Hematopoietic multipotent progenitor cell treated with erythropoietin and hydrocortisone succinate and interleukin-3 and kit ligand, for 4 days (in vitro differentiated cells): ENCODE measurements at places on chromosomes 16 and 17.

DNA sequence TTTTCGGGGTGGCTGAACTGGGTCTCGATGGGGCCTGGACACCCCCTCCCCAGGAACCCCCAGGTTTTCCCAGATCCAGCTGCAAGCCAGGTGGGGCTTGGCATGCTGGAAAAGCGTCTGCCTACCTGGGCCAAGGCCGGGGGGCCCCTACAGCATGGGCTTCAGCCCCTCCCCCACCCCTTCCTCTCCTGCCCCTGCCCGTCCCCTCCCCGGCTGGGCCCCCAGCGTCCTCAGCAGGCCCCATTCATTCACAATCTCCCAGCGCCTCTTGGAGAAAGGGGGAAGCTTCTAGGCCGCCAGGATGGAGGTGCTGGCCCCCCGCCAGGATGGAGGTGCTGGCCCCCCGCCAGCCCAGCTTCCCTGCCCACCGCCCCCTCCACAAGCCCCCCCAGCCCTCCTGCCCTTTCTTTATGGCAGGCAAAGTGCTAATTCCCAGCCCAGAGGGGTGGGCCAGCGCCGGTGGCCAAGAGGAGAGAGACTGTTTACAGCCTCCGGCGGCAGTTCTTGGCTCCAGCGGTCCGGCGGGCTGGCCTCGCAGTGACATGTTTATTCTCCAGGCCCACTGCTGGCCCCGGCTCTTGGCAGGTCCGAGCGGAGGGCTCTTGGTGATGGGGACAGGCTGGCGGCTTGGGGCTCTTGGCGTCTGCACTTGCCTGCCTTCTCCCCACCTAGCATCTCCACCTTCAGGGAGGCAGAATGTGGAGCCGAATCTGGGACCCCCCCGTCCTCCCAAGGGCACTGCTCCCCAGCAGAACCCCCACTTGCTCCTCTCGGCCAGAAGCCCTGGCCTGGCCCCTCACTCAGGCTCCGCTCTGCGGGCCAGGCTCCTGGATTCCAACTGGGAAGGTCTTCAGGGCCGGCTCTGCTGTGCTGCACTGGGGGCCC is 94.4 kb upstream of the CIBAR2 start:
- DNase-seq: no peak

DNA sequence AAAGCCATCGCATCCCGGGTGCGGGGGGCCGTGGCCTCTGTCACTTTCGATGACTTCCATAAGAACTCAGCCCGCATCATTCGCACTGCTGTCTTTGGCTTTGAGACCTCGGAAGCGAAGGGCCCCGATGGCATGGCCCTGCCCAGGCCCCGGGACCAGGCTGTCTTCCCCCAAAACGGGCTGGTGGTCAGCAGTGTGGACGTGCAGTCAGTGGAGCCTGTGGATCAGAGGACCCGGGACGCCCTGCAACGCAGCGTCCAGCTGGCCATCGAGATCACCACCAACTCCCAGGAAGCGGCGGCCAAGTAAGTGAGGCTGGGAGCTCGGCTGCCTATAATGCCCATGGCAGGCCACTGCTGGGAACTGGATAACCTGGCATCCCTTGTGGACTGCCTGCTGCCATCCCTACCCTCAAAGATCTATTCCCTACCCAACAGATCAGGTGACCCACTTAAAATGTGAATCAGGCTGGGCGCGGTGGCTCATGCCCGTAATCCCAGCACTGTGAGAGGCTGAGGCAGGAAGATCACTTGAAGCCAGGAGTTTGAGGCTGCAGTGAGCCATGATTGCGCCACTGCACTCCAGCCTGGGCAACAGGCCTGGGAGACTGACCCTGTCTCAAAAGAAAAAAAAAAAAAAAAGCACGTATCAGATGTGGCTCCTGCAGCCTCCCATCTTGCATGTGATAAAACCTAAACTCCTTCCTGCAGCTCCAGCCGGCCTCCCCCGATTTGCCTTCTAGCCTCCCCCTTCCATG is 18.3 kb downstream of the CDIPT start:
- DNase-seq: no peak

- DNase-seq: no peak
Observed at GRCh38 chr16:783404-784161, 4.6 kb downstream of the RPUSD1 start.

- DNase-seq: no peak
Observed at GRCh38 chr17:27239046-27239445, 54.9 kb upstream of the WSB1 start.

GRCh38 chr16:72946474-72947194 is 101.3 kb downstream of the ZFHX3 start:
- DNase-seq: no peak

DNA sequence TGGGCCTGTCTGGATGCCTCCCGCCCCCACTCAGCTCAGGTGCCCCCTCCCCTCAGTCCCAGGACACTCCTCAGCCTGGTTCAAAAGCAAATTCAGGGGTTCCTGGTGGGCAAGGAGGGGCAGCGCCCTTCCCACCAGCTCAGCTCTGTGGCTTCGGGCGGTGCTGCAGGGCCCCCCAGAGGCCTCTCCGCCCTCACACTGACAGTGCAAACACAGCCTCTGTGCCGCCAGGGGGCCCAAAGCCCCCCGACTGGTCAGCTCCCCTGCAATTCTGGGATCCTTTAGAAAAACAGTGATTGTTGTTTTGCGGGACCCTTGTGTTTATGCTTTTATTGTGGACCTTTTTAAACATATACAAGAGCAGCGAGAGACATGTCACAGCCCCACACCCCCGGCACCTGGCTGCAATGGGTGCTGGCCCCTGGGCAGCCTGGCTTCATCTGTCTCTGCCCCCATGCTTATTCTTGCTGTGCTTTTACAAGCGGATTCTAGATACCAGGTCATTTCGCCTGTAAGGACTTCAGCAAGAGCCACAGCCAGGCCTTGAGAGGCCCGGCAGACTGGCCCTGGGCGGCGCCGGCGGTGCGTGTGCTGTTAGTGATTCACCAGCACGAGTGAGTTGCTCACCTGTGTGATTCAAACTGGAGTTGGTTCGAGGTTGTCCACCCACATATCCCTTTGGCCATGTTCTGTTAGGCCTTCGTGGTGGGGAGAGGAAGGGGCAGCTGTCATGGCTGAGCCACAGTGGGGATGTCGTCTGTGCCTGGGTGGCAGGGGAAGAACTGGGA is 21.2 kb downstream of the ZNF469 start:
- no peak for DNase-seq

- DNase-seq: no peak
Observed at GRCh38 chr16:31385680-31386079, 7.5 kb upstream of the ITGAD start.

DNA sequence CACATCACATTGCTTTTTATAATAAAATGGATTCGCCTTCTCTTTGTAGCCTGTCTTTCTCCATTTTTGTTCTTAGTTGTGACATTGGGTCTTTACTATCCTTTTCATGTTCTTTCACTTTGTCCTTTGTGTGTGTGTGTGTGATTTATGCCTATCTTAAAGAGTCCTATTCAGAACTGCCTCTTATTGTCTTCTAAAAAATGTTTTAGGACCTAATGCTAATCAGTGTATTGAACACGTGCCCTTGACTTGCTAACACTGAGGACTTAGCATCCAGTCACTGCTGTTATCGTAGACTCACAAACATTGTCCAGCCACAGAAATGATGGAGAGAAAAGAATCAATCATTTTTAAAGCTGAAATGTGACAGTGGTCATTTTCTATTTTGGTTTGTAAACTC is 251.9 kb downstream of the CNTNAP4 start:
- DNase-seq: no peak

- DNase-seq: no peak
Observed at GRCh38 chr17:4879601-4880000, 19.7 kb upstream of the C17orf107 start.
